Posterior cingulate gyrus (tissue), 11 donors: ENCODE measurements at places on chromosomes 3 and 15.

DNA sequence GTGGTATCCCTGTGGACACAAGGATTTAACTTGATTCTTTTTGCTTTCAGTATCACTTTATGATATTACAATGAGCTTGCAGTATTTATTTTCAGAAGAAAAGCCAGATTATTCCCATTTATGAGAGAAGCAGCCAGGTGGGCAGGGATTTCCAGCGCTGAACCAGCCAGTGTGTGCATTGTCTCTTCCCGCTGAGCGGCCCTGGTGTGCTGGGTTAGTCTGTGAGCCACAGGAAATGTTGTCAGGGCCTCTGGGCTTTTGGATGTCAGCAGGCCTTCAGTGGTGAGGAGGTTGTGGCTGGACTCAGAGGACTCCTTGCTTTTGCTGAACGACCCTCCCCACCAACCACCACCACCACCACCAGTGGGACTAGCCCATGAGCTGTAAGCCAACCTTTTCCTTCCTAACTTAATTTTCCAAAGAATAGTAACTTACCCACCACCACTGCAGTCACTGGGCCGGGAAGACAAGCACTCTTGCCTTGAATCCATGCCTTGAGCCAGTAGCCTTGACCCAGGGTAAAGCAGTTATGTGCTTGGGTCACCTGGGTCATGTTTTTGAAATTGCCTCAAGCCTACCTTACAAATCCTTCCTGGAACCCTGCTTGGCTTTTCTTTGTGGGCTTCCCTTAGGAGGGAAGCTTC, 33.1 kb downstream of the FLNB start:
- no peak for DNase-seq

- no peak for DNase-seq
These were observed 123.5 kb downstream of the UNC13C start for GRCh38 chr15:54101664-54102270.

GRCh38 chr3:123791417-123791816, 92.7 kb downstream of the MYLK start:
- DNase-seq: no peak

- no peak for DNase-seq
These were observed 21.2 kb upstream of the MTMR14 start for GRCh38 chr3:9627901-9628633.

- DNase-seq: no peak
These were observed 283.1 kb upstream of the UBE2E2 start for GRCh38 chr3:22920006-22920405.

DNA sequence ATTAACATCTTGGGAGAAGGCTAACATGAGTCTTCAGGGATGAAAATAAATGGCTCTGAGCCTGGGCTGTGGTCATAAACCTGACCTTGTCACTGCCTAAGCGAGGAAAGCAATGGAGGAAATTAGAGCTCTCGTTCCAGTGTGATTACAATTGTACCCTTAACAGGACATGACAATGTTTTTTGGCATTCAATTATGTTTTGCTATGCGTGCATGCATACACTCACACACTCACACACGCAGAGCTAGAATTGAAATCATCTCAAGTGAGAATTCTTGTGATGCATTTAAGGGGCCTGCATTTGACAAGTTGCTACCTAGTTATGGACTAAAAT, 24.1 kb downstream of the ZNF80 start:
- no peak for DNase-seq

DNA sequence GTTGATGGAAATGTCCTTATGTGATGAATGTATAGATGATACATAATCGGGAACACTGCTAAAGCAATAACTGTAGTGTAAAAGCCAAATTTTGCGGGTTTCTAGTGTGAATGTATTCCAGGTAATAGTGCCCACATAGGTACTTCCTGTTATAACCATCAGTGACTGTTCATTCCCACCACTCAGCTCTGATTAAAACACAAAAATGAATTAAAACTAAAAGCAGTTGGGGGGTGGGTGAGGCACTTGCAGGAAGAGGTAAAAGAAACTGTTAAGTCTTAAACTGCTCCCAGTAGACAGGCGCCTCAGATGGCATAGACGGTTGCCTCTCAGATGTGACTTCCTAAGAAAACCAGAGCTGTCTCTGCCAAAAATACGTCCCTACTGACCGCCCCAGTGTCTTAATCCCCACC, 893 bp upstream of the MTHFS start:
- DNase-seq: no peak

- no peak for DNase-seq
These were observed 58.0 kb downstream of the PLD1 start for GRCh38 chr3:171752329-171752728.

DNA sequence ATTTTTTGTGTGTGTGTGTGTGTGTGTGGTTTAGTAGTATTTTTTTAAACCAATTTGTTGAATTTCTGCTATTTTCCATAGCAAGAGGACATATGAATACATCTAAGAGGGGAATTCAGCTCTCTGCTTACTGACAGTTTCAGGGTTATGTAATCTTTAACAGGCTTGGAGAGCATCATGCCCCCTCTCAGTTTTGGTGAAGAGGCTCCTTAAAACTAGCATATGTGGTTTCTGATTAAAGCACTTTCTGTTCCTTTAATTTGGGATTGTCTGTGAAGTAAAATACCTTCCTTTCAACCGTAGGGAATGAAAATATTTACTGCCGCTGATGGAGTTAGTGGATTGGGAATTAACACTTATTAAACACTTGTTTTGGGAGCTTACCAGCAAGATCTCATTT, 19.4 kb upstream of the NFKBIZ start:
- no peak for DNase-seq

DNA sequence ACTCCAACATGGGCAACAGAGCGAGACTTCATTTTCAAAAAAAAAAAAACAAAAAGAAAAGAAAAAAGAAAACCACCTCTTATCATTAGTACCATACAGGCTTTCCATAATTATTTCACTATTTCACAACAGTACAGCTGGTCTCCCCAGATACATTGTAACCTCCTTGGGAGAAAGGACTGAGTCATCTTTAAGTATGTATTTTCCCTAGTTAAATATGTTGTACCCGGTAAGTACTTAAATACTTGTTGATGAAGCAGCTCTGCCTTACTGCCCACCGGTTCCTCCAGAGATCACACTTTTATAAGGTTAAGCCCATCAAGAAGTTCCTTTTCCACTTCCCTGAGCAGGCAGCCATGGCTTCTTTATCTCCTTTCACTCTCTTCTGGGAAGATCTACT, 789.5 kb upstream of the CFAP20DC start:
- DNase-seq: no peak

GRCh38 chr3:45113625-45114050, 32.5 kb downstream of the CDCP1 start:
- no peak for DNase-seq

- no peak for DNase-seq
These were observed 408.8 kb upstream of the C2CD4B start for GRCh38 chr15:62573876-62574275.

DNA sequence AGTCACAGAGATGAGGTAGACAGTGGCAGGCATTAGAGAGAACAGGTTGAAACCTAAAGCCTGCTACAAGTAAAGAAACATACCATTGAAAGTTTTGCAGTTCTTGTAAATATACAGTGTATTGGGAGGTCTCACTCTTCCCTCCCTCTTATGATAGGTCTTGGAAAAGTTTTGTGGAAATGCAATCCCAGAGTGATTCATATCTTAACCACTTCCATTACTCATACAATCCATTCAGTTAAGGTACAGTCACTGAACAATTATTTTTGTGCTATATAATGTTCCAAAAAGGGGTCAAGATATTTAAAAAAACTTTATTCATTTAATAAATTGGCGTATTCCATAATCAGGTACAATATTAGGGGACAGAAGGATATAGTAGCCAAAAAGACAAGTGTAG, 737.7 kb upstream of the ALCAM start:
- DNase-seq: no peak

- no peak for DNase-seq
These were observed 281.8 kb upstream of the TGFBR2 start for GRCh38 chr3:30324587-30324986.

- DNase-seq: no peak
These were observed 63.9 kb upstream of the TP63 start for GRCh38 chr3:189567322-189567721.

DNA sequence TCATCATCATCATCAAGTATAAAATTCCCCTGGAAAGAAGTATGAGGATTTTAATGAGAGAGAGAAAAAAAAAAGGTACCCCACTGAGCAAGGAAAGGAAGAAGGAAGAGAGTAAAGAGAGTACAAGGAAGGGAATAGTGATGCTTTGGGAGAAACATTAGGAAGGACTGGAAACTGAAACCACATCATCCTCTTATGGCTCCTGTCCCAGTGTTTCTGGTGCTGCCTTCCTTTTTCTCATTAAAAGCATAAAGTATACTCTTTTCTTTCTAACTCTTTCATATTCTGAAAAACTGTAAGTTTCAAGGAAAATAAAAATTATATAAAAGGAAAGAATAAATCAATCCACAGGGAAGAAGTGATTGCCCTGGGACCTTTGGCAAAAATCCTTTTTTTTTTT, 616.4 kb upstream of the CBLB start:
- no peak for DNase-seq

GRCh38 chr15:61575597-61575996, 346.5 kb upstream of the RORA start:
- no peak for DNase-seq

GRCh38 chr15:78182821-78183220, 33.7 kb downstream of the IDH3A start:
- DNase-seq: no peak

- DNase-seq: no peak
These were observed 4.1 kb downstream of the RASGRP1 start for GRCh38 chr15:38560456-38560926.

- no peak for DNase-seq
These were observed 190.7 kb upstream of the SGO1 start for GRCh38 chr3:20376665-20377217.

DNA sequence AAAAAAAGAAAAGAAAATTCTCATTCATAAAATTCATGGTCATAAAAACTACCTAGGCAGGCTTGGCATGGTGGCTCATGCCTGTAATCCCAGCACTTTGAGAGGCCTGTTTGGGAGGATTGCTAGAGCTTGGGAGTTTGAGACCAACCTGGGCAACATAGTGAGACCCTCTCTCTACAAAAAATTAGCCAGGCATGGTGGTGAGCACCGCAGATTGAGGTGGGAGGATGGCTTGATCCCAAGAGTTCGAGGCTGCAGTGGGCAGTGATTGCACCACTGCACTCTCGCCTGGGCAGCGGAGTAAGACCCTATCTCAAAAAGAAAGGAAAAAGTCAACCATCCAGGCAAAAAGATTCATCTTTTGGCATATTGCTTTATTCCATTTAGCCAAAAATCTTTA, 58.5 kb downstream of the MEIS2 start:
- no peak for DNase-seq

GRCh38 chr15:60184579-60184978, 180.5 kb downstream of the FOXB1 start:
- no peak for DNase-seq

- DNase-seq: no peak
These were observed 41.9 kb downstream of the CCDC12 start for GRCh38 chr3:46934498-46935167.

DNA sequence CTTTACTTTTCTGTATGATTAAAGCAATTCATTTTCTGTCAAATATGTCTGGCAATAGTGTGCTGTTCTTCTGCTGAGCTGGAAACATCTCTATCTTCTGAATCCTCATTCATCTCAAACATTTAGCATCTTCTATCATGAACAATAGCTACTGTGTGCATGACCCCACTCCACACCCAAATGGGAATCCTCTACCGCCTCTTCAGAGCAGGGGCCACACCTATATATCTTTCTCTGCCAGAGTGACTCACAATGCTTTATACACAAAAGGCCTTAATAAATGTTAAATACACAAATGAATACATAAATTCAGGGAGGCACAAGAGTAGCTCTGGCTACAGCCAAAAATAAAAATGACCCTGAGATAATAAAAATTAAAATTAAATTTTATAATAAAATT, 8.0 kb downstream of the ALDH1A2 start:
- no peak for DNase-seq

- no peak for DNase-seq
These were observed 1334.4 kb upstream of the ALCAM start for GRCh38 chr3:104032283-104032682.

DNA sequence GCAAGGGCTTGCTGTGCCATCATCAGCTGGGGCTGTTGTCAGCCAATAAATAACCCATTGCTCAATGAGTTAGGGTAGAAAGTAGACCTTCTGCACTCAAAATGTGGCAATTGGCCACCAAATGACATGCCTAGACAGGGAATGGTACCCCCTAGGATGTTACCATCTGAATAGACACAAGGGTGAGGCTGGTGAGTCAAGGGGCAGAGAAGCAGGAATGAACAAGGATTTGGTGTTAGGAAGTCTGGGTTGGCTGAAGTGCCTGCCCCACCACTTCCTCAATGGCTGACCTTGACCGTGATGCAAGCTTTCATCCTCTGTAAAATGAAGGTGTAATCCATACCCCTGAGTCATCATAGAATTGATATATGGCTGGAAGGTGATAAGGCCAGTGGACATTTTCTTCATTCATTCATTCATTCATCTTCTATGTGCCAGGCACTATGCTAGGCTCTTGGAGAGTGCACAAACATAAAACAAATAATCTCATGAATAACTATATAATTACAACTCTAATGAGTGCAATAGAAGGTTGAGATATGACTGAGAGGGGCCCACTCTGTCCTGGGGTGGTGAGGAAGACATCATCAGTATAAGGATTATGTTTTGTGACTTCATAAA, 4.4 kb upstream of the CA12 start:
- DNase-seq: no peak

- no peak for DNase-seq
These were observed 1.5 kb upstream of the CA12 start for GRCh38 chr15:63382966-63383710.

GRCh38 chr15:74807282-74807681, 5.4 kb upstream of the LMAN1L start:
- DNase-seq: no peak

DNA sequence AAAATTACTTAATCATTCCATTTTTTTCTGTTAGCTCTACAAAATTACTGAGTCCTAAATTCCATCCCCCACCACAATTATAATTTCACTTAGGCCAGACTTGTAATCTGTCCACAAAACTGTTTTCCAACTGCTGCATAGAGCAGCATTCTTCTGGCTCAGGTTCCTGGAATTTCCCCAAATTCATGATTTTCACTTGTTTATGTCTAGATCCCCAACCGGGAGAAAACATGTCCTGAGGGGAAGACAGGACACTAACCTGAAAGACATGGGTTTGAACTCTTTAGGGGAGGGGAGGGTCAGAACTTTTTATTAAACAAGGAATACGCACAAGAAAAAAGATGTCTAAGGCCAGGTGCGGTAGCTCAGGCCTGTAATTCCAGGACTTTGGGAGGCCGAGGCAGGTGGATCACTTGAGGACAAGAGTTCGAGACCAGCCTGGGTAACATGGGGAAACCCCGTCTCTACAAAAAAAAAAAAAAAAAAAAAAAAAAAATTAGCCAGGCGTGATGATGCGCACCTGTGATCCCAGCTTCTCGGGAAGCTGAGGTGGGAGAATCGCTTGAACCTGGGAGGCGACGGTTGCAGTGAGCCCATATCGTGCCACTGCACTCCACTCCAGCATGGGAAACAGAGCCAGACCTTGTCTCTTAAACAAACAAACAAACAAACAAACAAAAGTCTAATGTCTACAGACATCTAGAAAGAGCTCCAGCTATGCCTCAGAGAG, 1.5 kb downstream of the ETFA start:
- DNase-seq: no peak
